Mammary epithelial cell (primary cell): ENCODE measurements at places on chromosomes 1 and 21. TPM values are rescaled to one million over a fixed set of nuclear protein-coding genes. Genes with fewer than 3 reads are reported as not detected.

S100A14 gene
- 396 TPM for total RNA-seq

- no peak for DNase-seq
These were observed 214.9 kb downstream of the HLX start for GRCh38 chr1:221093903-221094791.

SERTAD4 gene
- 0.67 TPM for total RNA-seq

GRCh38 chr1:96508233-96508632 is 213.4 kb upstream of the PTBP2 start:
- DNase-seq: no peak

INAVA gene
- total RNA-seq: 26.5 TPM

OR2L5 gene
- total RNA-seq: 0.50 TPM

DNA sequence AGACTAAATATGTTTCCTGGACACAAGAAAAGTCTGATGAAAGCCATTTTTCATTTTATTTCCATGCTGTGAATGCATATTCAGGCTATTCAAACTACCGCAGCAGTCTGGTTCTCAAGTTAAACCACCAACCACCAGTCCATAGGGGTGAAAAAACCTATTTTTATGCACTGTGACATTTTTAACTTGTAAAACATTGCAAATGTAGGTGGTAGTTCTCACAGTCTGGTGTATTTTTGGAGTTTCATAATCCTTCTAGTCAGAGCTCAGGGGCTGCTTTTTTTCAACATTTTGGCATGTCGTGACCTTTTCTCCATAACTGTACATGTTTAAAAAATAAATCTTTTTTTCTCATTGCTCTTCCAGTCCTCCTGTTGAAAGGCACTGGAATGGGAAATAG is 907.6 kb upstream of the ADGRL2 start:
- DNase-seq: no peak

- DNase-seq: no peak
These were observed 2.0 kb upstream of the MTARC1 start for GRCh38 chr1:220784751-220785150.

TNFAIP8L2 gene
- total RNA-seq: not detected in 2 replicates

DNA sequence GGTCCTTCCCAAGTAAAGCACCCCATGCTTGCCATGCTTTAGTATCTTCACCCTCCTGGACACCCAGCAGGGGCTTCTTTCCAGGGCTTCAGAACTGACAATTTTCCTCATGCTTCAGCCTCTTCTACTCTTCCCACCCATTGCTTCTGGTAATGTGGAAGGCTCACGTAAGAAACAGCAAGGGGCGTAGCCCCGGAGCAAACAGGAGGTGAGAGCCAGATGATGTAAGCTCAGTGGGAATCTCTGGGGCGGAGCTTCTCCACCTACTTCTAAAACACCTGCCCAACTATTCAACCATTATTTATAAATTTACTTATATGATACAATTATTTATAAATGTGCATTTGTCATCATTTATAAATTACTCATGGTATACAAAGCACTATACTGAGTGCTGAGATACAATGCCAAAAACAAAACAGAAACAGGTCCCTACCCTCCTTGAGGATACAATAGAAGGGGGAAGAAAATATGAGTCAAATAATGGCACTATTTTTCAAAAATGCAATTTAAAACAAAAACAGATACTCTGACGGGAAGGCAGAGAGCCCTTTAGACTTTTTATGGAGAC is 140.1 kb upstream of the CAMK1G start:
- DNase-seq: no peak

DNA sequence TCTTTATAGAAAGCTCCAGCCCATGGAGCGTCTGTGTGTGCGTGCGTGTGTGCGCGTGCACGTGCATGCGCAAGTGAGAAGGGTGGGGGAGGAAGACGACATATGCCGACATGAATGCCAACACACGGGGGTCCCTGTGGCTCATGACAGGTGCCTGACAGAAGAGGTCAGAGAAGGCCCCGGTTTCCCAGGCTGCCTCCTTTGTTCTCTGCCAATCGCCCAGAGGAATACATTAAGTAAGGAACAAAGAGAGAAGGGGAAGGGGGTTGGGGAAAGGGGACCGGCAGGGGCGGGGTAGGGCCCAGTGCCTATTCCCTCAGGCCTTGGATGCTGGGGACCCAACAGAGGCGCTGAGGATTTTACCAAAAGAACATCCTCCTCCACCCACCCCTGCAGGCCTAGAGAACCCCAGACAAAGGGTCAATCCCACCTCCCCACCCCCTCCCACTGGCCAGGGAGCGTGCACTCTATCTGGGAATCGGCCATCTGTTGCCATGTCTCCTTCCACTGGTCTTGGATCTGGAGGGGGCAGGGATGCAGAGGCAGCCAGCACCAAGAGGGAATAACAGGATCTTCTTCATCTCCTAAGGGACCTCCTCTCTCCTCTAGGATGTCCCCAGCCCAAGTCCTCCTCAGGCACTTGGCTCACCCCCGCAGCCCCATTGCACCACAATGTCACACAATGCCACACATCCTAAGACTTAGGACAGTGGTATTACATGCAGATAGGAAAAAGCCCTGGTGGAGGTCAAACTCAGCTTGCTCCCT is 39.4 kb downstream of the PIK3C2B start:
- no peak for DNase-seq

- DNase-seq: no peak
These were observed 120.8 kb upstream of the GADD45A start for GRCh38 chr1:67564193-67564592.

GRCh38 chr1:165828669-165829329 is 1.4 kb downstream of the UCK2 start:
- peak; percentile 81 for DNase-seq

GRCh38 chr21:37994211-37994610 is 78.0 kb upstream of the KCNJ6 start:
- no peak for DNase-seq

DSTYK gene
- total RNA-seq: 11.0 and 12.0 TPM in 2 replicates

- peak; percentile 45 for DNase-seq
These were observed 356.3 kb upstream of the DPYD start for GRCh38 chr1:98277118-98277517.

- DNase-seq: no peak
These were observed 292.0 kb upstream of the ADAMTS5 start for GRCh38 chr21:27258742-27259448.

DNA sequence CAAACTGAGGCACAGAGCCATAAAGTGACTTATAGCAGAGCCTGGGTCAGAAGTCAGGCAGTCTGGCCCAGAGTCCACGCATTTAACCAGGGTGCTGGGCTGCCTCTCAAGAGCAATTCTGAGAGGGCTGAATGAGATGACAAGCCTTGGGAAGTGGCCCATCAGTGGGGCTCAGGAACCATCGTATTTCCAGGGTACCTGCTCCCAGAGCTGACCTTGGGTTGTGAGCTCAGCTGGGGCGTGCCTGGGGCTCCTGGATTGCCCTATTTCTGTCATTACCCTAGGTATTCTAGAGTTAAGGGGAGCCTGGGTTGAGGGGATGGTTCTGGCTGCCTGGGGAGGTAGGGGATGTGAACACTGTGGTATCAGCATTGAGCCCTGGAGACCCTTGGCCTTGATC is 49.4 kb downstream of the LGR6 start:
- no peak for DNase-seq

GRCh38 chr21:44579056-44579832 is 1.2 kb downstream of the KRTAP10-5 start:
- no peak for DNase-seq

DNA sequence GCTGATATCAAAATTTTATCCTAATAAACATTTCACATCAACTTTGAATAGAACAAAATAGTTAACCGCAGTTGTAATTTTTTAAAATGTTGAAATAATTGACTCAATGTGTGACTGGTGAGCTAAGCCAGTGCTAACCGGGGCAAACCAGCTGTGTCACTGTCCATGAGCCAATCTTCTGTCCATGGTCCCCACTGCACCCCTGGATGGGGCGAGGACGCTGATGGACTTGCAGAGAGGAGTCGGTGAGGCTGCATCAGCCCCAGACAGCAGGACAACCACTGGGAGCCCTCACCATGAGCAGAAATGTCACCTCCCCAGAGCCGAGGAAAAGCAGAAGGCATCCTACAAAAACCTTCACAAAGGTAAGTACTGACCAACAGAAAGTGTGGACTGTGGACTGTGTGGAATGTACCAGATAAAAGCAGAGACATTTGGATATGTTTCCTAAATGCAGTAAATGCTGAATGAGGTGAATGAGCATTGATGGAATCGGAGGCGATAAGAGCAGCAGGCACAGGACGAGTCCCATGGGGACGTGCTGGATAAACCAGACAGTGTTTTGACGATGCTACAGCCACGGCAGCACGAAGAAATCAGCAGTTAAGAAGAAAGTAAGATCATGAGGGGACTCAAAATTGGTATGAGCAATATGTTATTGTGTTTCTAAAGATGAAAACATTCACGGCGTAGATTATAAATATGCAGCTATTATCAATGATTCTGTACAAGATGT is 115.0 kb upstream of the BACE2 start:
- DNase-seq: no peak

- no peak for DNase-seq
These were observed 19.6 kb upstream of the ACTRT2 start for GRCh38 chr1:3001471-3002348.

- no peak for DNase-seq
These were observed 21.0 kb upstream of the UHMK1 start for GRCh38 chr1:162476620-162477019.

TMEM52 gene
- 0.67 TPM for total RNA-seq

DNA sequence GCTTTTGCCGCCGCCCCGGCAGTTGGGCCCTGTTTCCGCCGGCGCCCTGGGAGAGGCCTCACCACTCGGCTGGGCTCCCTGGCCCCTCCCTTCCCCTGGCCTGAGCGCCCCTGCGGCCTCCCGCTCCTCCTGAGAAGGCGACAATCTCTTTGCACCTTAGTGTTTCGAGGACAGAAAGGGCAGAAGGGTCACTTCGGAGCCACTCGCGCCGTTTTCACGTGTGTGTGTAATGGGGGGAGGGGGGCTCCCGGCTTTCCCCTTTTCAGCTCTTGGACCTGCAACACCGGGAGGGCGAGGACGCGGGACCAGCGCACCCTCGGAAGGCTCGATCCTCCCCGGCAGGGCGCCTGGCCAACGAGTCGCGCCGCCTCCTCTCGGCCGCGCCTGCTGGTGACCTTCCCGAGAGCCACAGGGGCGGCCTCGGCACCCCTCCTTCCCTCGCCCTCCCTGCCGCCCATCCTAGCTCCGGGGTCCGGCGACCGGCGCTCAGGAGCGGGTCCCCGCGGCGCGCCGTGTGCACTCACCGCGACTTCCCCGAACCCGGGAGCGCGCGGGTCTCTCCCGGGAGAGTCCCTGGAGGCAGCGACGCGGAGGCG is 432 bp upstream of the SIM2 start:
- DNase-seq: no peak

DNA sequence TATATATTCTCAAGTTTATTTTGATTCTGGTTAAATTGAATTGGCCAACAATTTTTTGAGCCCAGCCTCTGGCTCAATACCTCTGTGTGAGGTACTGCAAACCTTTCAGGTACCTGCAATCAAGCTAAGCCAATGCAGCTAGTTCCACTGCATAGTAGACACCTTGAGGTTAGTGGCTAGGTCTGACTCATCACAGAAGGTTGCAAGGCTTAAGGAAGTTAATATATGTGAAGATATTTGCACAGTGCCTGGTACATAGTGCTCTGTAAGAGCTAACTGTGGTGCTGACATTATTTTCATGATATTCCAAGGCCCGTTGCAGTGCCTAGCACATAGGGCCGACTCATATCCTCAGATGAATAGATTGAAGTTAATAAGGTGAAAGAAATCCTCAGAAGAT is 330.5 kb upstream of the KAZN start:
- DNase-seq: peak; percentile 37

- DNase-seq: no peak
These were observed 11.6 kb downstream of the HHAT start for GRCh38 chr1:210340311-210340710.

SV2A gene
- total RNA-seq: 4.0 TPM

ZSWIM5 gene
- 0.07 TPM in 1 of 2 replicates, not detected in the other for total RNA-seq

DNA sequence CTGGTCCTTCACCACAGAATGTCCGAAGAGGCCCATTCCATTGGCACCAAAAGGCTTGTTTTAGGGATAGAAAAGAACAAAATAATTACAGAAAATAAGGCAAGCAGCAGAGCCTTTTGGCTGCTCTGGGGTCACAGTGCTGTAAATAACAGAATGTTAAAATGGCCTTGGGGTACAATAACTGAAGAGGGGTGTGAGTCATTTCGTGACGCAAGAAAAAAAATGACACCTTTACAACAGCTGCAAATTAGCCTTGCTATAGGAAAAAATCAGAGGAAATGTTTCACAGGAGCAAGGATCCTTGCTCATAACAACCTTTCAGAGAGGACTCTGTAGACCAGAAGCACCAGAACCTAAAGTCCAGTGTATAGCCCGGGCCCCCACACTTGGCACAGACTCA is 483.4 kb downstream of the OMA1 start:
- DNase-seq: no peak

OR4F16 gene
- total RNA-seq: not detected in 2 replicates

TP73 gene
- 0.56 and 6.9 TPM in 2 replicates for total RNA-seq

FCAMR gene
- not detected for total RNA-seq

TDRD5 gene
- total RNA-seq: not detected

- no peak for DNase-seq
These were observed 39.5 kb upstream of the CASZ1 start for GRCh38 chr1:10835822-10836421.

SLAMF6 gene
- not detected in 2 replicates for total RNA-seq
